ENCODE measurements at places on chromosomes 4 and X.

DNA sequence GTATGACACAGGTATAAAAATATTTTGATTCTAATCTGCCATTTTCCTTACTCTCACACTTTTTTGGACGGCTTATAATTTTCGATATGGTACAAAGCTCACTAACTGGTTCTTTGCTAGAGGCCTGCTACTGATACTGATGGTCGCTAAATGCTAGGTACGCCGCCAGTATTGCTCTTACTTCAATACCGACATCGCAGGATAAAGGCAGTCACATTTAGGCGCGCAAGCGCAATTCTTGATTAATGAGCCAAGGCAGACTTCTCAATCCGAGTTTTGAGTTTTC, 557 bp upstream of the USP38 start:
- no peak for DNase-seq

DNA sequence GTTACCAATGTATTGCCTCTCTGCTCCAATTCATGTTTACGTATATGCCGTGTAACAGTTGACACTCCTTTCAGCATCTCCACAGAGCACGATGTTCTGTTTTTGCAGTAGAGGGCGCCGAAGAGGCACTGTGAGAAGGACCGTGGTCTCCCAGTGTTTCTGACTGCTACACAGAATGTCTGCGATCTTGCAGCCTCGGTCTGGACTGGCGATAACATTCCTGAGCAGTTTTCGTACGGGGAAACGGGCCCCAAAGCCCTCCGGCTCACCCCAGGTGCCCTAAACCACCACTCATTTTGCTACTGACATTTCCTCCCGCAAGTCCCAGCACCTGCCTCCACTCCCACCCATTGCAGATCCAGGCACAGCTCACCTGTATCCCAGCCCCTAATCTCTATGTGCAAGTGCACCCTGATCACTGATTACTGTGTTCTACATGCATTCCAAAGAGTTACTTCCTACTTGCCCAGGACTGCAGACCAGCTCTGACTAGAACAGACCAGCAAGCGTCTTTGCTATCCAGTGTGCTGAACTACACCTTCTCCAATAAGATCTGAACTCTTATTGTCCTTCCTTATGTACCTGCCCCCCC, 12.4 kb upstream of the NFXL1 start:
- DNase-seq = peak; percentile 85

DNA sequence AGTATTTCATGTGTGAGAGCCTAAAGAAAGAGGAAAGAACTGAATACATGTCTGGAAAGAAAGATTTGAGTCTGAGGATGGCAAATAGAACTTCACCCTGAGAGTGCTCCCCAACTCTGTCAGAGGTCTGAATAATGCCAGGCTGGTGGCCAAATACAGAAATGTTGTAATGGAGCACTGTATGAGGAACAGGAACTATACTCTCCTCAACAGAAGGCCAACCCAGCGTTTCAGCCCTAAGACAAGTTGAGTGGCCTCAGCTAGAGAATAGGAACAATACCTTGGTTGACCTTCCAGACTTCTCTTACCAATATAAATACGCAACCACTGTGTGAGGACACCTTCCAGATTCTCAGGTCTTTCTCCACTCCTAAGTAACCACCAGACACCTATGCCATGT, 94.5 kb upstream of the STIM2 start:
- DNase-seq = no peak

DNA sequence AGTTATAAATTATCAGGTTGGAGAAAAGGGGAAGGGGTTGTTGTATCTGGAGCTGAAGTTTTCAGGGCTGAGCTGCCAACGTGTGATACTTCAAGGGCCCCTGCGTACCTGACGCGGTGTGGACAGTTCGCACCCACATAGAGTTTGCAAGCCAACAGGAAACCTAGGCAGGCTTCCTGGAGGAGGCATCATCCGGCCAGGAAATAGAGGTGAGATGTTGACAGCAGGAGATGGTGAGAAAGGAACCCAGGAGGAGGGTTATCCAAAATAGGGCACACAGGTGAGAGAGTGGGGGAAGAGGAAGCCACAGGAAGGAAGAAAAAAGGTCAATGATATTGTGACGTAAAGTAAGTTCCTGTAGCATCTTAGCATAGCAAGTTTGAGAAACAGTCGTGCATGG, 127.2 kb downstream of the DHRSX start:
- no peak for DNase-seq

DNA sequence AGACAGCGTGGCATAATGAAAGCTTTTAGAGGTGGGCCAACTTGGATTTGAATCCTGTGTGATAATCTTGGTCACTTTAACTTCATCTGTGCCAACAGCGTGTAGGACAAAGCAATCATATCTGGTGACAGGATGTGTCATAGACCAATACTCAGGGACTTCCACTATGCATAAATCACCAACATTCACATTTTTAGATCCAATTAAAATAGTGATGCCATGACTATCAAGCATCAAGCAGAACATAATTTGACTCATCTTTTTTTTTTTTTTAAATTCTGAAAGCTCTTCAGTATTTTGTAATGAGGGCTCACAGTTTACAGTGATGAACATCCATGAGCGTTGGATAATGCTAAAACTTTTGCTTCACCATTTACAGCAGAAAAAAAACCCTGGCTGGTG, 27.3 kb upstream of the RAPGEF2 start:
- DNase-seq = no peak

DNA sequence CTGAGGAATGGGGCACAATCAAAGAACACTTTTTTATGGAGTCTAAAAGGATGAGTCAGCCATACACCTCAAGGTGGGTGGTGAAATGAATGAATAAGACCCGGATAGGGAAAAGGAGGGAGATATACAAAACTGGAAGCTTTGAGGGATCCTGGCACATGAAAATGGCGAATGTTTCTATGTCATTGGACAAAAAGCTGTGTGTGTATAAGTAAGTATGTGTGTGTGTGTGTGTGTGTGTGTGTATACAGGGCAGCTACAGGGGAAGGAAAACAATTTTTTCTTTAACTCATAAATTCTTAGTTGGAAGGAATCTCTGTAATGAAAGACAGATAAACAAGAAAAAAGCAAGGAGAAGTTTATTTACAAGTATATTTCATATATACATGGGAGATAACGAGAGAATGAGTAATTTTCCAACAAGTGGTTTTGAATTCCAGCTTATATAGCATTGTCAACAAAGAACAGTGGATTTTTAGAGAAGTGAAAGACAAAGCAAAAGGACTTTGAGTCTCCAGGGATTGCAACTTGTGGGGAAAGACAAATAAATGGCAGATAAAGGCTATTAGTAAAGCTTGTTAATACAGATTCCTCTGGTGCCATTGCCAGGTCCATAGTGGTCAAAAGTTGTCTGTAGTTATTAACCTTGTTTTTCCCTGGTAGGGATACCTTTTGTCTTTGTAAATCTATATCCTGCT, 99.7 kb downstream of the MMRN1 start:
- DNase-seq = no peak
